ENCODE measurements at places on chromosomes 12 and 14.

DNA sequence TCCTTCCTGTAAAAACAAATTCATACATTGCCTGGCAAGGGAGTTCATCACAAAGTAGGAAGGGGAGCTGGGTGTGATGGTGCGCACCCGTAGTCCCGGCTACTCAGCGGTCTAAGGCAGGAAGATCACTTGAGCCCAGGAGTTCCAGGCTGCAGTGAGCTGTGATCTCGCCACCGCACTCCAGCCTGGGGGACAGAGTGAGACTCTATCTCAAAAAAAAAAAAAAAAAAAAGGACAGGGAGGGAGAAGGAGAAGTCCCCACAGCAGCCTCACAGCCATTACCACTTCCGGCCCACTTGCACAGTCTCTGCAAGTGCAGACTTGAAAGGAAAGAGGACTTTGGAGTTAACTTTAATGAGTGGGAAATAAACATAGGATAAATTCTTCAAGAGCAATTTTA, 121.0 kb downstream of the FBXL14 start:
- DNase-seq, result no peak

DNA sequence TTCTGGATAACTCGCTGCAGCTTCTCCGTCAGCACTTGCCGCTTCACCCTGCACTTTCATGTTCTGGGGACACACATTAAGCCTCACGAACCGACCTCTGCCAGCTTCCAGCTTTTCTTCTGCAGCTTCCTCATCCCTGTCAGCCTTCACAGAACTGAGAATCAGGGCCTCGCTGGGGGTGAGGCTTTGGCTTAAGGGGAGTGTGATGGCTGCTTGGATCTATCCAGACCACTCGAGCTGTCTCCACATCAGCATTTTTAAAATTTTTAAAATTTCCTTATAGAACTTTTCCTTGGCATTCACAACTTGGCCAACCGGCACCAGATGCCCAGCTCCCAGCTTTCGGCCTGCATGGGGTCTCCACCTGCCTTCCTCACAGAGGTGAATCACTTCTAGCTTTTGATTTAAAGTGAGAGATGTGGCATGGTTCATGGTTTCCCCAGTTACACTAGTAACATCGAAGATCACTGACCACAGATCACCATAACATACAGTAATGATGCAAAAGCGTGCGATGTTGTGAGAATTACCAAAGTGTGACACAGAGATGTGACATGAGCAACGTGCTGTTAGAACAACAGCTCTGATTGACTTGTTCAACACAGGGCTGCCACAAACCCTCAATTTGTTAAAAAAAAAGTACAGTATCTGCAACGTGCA, 139.1 kb upstream of the C14orf180 start:
- no peak for DNase-seq

GRCh38 chr14:55901291-55901690, 216.9 kb upstream of the PELI2 start:
- DNase-seq, result no peak

GRCh38 chr12:92191061-92191460, 45.4 kb upstream of the BTG1 start:
- no peak for DNase-seq

DNA sequence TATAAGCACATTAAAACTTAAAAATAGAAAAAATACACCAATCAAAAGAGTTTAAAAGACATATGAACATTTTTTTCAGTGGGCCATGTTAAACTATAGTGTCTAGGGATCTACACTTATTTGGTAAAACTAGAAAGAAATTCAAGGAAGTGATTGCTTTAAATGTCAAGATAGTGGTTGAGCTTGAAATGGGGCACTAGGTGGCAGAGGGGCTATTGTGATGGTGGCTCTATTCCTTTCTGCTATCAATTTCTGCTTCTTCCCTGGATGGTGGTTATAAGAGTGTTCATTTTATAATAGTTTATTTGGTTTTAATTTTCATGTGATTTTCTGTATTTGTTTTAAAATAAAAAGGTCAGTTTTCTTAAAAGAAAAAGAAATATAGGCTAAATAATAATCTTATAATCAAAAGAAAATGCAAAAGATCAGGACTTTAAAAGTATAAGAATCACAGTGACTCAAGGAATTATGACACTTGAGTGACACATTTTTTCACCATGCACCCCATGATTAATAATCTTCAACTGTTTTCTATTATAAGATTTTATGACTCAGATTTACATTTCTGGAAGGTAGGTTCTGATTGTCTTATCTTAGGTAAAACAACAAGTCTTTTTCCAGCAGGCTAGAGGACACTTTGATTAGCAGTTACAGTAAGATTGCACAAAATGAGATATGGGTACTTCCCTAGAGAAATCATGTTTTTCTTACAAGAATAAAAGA, 137.5 kb downstream of the FSCB start:
- no peak for DNase-seq

DNA sequence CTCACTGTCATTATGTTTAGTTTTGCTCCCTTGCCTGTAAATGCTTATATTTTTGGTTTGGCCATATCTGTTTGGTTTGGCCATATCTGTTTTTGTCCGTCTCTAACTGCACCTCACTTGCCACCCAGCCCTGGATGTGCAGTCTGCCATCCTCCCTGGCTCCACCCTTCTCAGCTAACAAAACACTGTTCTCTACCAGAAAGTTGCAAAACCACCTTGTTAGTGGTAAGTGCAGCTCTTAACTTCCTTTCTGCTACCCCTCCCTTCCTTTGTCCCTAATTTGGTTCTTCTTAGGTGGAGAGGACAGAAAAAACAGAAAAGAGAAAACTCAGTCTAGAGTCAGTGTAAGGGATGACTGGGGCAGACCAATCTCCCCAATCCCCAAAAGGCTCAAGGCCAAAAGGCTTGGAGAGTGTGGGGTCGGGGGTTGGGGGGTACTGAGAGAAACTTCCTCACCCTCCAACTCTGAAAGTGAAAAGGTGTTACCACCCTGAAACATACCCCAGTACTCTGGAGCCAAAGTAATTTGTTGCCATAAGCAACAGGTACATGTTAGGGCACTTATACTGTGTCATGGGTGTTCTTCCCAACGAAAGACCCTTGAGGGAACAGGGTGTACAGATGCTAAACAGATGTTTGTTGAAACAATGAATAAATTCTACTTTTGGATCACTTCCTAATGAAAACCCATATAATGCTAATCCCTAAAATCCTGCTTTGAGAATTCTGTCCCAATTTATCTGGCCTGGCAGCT, 5.0 kb downstream of the BIN2 start:
- no peak for DNase-seq

DNA sequence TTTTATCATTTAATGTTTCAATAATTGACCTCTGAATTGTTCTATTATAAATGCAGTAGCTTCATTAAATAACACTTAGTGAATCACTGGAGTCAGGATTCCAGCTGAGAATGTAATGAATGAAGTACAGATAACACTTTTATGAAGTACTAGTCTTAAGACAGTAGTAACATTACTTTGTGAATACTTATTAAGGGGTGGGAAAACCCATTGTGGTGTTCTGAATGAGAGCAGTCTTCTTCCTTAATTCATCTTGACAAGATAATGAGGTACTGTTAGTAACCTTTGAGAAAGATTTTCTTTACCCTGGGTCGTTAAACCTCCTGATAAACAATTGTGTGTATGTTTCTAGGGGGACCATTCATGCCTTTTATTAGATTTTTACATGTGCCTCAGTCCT, 12.7 kb downstream of the NUP107 start:
- no peak for DNase-seq

DNA sequence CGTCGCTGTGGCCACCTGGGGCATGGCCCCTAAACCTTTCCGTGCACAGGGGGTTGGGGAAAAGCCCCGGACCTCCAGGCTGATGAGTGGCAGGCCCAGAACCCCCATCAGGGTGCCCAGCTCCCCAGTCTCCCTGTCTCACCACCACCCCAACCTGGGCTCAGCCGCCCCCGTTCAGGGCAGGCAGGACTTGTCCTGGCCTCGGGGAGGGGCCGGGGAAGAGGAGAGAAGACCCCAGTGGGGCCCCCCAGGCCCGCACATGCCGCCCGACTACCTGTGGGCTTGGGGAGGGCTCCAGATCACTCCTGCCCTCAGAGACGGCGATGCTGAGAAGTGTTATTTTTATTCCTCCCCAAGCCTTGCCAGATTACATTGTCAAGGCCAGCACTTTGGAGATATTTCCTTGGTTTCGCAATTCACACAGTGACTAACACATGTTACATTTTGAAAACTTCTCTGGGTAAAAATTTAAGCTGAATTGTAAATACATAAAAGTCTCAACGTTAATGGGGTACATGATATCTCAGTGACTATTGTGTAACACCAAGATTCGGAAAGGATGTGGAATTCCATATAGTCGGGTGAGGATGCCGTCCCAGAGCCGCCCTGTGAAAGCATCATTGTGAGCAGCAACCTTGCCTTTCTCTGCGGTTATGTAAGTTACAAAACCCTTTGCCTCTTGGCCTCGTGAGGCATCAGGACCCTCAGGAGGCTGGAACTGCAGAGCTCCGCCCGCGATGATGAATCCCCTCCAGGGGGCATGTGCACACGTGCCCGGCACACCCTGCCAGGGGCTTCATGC, 85.6 kb upstream of the DIO3 start:
- no peak for DNase-seq

DNA sequence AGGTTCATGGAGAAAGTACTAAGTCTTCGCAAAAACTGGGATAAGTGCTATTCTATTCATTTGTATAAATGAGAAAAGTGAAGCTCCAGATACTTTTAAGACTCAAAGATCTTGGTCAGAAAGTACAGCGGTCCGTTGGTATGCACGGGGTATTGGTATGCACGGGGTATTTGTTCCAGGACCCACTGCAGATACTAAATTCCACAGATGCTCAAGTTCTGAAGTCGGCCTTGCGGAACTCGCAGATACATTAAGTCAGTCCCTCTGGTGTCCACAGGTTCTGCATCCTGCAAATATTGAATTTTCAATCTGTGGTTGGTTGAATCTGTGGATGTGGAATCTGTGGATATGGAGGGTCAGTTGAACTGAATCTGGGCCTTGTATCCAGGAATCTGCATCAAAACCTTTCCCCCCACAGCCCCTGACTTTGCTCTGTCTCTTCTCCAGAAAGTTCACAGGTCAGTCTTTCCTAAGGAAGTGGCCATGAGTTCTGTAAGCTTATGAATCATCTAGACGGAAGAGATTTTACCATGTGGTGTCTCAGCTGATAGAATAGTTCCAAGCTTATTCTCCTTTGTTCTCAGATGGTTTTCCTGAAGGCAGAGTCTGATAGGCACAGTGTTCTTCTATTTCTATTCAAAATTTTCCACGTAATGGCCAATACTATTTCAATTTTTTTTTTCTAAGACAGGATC, 274.7 kb downstream of the NEDD1 start:
- no peak for DNase-seq

GRCh38 chr14:32009221-32009975, 67.7 kb upstream of the ARHGAP5 start:
- DNase-seq, result no peak
